ENCODE measurements at places on chromosomes 11 and 22.
A peak's percentile ranks its signal among the peaks of the same experiment; 100 is the strongest.

GRCh38 chr11:90698238-90698637 is 475.4 kb upstream of the CHORDC1 start:
- DNase-seq = no peak

- peak; percentile 79 for DNase-seq
Measured at GRCh38 chr11:123083623-123084029, 21.7 kb upstream of the HSPA8 start.

DNA sequence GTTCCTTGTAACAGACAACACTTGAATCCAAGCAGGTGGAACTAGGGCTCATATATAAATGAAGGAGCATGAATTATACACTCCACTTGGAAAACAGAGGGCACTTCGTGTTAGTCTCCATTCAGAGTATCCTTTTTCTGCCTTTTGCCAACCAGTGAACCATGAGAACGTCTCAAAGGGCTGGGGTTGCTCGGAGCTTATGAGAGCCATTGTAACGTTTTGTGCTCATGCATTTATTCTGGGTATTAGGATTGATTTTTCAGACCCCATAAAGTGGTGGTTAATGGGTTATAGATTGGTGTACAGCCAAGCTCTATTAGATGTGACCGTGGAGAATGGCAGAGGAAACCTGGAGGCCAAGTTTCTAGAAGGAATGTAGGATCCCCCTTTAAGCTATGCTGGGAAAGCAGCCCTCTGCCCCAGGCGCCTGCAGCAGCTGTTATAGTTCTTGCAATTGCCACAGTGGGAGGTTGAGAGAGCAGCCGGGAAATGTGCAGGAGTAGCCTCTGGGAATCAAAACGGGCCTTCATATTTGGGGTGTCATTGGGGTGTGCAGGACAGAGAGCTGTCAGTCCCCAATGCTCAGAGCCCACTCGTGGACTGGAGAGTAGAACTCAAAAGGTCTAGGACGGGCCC is 54.6 kb upstream of the ASPHD2 start:
- no peak for DNase-seq

- no peak for DNase-seq
Measured at GRCh38 chr11:30786256-30787110, 200.3 kb upstream of the MPPED2 start.

GRCh38 chr11:120337355-120338106 is 1.3 kb downstream of the ARHGEF12 start:
- DNase-seq = no peak

DNA sequence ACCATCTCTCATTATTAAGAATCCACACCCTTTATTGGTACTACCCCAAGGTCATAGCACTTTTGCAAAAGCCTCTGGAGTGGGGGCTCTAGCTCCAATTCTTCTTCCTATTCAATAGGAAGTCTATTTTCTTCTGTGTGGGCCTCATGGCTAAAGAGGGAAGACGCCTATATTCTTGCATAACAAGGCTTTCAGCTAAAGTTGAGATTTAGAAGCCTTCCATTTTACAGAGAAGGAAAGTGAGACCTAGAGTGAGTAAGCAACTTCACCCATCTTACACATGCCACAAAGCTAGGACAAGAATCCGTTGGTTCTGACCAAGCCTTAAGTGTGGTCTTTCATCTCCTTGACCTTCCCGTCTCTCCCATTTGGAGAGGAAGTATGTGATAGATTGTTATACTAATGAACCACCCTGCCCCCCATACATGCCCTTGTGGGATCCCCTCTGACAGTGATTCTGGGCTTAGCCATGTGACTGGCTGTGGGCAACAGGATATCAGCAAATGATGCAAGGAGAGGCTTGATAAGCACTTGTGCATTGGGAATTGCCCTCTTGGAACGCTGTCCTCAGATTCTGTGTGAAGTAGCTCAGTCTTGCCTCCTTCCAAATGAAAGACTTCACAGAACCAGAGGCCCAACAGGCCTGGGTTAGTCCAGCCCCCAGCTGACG is 12.3 kb downstream of the BACE1 start:
- no peak for DNase-seq

DNA sequence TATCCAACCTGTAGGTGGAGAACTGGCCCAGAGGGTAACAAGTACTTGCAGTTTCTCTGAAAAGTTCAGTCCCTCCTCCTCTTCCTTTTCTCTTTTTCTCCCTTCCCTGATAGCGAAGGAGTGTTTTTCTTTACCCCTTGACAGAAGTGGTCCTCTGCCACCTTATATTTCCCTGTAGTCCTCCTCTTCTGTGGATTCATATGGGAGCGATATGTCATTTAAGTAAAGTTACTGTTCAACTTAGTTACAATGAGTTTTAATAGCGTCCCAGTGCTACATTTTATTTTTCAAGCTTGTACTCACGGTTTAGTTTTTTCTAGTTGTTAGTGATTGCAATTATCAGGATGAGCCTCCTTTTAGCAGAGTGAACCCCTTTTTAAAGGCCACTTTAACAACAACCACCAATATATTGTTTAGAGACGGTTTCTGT is 1.4 kb downstream of the PCF11 start:
- DNase-seq = no peak

DNA sequence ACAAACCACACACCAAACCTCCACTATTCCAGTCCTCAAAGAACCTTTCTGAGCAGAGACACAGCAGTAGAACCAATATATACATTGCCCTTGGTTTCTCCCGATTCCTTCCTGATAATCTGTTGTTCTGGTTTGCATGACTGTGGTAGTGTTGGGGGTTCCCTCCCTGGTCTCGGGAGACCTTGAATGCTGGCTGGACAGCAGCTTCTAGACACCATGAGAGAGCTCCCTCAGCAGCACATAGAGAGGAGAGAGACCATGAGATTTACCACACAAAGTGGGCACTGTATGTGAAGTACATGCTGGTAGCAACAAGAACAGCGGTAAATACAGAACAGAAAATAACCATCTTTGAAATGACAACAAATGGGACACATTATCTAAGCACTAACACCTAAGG is 2.6 kb downstream of the C11orf91 start:
- no peak for DNase-seq

DNA sequence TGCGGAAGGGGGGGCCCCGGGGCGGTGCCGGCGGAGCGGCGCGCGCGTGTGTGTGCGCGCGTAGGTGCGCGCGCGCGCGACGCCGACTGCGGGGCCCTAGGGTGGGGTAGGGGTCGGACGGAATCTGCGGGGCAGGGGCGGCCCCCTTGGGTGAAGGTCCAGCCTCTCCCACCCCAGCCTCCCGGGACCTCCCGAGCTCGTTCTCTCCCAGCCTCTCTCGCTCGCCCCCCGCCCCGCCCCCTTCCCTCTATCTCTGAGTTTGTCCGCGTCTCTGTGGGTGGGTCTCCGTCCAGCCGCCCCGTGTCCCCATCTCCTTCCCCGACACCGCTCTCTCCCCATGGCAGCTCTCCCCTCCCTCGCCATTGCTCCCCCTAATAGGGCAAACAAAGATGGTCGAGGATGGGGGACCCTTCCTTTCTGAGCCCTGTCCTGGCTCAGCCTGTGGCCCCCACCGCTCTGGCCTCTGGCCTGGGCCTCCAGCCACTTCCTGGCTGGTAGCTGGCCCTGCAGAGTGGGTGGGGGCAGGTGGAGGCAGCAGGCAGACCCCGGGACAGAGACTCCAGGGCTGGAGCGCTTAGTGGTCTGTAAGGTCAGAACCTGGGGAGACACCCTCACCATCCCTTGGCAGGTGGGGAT is 33.0 kb upstream of the PRR5 start:
- no peak for DNase-seq

DNA sequence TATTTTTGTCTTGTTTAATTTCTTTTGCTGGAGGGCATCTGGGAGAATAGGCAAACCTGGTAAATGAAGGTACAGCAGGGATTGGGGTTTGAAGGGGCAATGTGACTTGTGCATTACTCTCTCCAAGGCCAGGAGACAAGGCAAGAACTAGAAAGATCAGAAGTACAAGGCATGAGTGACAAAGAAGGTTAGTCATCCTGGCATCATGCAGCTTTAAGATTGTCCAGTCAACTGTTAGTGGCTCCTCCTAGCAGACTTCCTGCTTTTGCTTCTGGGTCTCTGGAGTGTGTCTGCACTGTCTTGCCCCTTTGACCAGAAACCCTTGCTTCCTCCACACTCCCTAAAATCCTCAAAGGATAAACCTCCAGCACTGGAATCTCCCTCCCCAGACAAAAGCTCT is 27.2 kb upstream of the GLYATL1 start:
- no peak for DNase-seq

GRCh38 chr11:2590965-2591754 is 108.6 kb downstream of the KCNQ1OT1 start:
- DNase-seq = peak; percentile 2

DNA sequence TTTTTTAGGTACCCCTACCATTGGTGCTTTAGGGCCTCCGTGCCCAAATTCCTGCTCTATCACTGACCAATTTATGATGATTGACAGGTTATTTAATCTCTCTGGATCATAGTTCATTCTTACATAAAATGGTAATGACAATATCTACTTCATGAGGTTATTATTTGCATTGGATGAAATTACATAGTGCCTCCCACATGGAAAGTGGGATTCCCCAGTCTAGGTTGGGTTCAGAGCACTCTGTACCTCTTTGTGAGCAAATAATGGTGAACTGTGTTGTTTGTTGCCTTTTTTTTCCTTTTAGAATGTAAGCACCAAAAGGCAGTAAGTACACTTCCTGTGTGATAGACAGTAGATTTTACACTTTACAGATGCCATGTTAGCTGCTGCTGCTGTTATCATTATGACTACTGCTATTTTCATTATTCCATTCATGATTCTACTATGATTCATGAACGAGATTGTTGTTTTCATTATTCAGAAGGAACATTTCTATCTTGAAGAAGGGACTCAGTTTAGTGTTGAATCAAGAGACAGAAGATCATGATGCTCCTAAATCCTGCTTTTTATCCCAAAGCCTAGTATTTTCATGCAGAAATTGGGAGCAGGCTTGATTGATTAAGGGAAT is 100.8 kb downstream of the ALX4 start:
- no peak for DNase-seq

- DNase-seq = no peak
Measured at GRCh38 chr11:66363187-66363601, 8.4 kb downstream of the SLC29A2 start.

DNA sequence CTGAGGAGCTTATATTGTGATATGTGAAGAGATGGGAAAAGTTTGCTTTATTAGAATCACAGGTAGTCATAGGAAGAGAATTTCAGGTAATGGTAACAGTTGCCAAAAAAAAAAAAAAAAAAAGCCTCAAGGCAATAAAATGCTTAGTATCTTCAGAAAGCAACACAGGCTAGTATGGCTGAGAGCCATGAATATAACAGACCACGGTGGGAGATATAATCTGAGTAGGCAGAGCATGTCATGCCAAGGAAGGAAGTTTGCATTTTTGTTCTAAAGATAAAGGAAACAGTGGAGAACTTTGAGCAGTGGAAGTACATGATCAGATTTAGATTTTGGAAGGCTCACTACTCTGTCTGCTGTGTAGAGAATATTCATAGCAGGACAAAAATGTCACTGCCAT is 211.4 kb downstream of the ETS1 start:
- DNase-seq = no peak

- DNase-seq = peak; percentile 73
Measured at GRCh38 chr11:95231881-95232605, 1.0 kb upstream of the SESN3 start.

DNA sequence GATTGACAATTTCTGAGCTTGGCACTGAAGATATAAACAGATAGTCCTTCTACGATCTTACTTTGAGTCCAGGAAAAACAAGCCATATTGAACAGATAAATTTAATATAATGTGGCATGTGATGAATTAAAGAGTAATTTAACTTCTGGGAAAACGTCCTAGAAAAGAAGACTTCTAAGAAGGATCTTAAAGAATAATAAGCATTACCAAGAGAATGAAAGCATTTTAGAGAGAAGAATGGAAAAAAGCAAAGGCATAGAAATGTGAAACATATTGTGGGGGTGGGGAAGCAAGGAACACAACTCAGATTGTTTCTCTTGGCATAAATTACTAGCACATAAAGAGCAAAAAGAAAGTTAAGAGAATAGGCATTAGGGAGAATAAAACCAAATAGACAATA is 5.4 kb downstream of the DDIAS start:
- DNase-seq = no peak

DNA sequence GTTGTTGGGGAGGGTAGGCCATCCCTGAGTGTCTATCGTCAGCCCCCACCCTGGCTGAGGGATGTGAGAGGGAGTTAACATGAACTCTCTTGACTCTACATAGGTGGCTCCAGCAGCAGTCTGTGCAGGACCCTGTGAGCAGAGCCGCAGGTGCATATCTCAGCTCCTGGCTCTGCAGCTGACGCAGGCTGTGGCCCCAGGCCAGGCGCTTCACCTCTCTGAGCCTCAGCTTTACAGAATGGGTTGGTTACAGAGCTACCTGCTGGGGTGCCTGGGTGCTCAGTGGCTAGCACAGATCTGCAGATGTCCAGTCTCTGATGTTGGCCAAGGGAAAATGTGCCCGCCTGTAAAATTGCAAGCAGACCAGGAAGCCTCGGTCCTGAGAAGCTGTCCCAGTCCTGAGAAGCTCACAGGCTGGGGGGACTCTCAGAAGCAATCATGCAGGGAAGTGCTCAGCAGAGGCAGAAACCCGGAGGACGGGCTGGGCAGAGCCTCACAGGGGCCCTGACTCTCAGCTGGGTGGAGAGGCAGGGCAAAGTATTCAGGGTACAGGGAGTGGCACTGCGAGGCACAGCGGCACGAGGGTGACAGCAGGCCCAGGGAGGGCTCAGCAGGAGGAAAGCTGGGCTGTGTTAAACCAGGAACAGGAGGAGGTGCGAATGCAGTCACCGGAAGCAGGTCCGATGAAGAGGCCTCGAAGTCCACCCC is 15.9 kb upstream of the LRP5 start:
- DNase-seq = no peak

DNA sequence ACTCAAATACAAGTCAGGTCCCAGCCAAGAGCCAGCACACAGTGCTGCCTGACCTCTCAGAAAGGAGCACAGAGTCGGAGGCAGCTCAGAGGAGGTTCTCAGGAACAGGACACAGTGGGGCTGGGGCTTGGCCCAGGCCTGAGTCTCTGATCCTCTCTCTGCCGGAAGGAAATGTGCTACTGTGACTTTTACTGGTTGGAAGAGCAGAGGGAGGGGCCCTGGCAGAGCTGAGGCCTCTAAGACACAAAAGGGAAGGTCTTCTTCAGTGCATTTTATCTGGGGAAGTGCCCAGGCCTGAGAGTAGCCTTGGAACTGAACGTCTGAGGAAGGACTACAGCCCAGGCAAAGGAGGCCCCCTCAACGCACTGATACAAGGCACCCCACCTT is 16.2 kb upstream of the CASTOR1 start:
- peak; percentile 43 for DNase-seq

GRCh38 chr11:128879817-128880216 is 11.3 kb upstream of the KCNJ5 start:
- no peak for DNase-seq

DNA sequence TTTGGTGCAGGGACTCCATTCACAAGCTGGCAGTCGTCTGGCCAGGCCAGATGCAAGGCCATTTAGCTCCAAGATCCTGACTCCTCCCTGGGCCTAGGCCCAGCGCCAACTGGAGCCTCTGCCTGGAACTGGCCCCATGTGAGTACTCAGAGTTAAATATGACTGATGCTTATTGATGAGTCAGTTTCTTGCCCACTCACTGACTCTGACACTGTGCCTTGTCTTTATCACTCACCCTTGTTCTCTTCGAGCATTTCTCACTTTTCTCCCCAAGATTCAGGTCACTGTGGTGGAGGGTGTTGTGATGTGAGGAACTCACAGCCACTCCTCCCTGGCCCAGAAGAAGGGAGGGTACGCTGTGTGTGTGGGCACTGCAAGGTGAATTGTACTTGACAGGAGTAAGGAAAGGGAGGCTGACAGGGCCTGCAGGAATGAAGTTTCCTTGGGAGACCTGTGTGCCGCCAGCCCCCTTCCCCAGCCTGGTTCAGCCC is 23.2 kb upstream of the ST3GAL4 start:
- DNase-seq = no peak

GRCh38 chr11:118605116-118605867 is 2.1 kb upstream of the PHLDB1 start:
- DNase-seq = no peak

Measured in stimulated activated CD4-positive, alpha-beta T cell treated with anti-CD3 and anti-CD28 coated beads, Interleukin-4, amount 100 ng/mL, for 24 hours (primary cell).